Thymus (tissue), 14 donors: ENCODE measurements at places on chromosomes 1 and 21. TPM values are rescaled to one million over a fixed set of nuclear protein-coding genes. Genes with fewer than 3 reads are reported as not detected.

DNA sequence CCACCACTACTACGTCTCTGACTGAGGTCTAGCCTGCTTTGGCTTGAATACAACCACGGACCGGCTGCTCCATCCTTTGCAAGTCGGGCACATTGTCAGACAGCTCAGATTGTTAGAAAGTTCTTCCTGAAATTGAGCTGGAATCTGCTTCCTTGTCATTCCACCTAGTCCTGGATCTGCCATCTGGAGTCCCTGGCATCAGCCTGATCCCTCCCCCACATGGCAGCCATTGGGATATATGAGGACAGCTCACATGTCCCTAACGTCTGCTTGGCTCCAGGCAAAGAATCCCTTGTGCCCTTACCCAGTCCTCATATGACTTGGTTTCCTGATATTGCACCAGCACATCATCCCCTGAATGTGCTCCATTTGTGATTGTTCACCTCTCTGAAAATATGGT lies 56.3 kb upstream of the SYT6 start:
- no peak for DNase-seq
- no peak overlapping the region for H3K27ac ChIP-seq
- H3K4me1 ChIP-seq, result no peaks in the 10 kb centered on the region
- H3K4me3 ChIP-seq, result no peak overlapping the region

Gene PRAMEF14
- not detected for total RNA-seq

Gene IVL
- 0.57 TPM for total RNA-seq

- no peaks in the 10 kb centered on the region for H3K27me3 ChIP-seq
- no peak for DNase-seq
- H3K27ac ChIP-seq, result no peak overlapping the region
Observed at GRCh38 chr1:158101455-158101854, 79.2 kb upstream of the CD1D start.

Gene ARHGEF16
- total RNA-seq, result 1.4 TPM
